ENCODE measurements at places on chromosomes 12 and 14.
A peak's percentile ranks its signal among the peaks of the same experiment; 100 is the strongest.

DNA sequence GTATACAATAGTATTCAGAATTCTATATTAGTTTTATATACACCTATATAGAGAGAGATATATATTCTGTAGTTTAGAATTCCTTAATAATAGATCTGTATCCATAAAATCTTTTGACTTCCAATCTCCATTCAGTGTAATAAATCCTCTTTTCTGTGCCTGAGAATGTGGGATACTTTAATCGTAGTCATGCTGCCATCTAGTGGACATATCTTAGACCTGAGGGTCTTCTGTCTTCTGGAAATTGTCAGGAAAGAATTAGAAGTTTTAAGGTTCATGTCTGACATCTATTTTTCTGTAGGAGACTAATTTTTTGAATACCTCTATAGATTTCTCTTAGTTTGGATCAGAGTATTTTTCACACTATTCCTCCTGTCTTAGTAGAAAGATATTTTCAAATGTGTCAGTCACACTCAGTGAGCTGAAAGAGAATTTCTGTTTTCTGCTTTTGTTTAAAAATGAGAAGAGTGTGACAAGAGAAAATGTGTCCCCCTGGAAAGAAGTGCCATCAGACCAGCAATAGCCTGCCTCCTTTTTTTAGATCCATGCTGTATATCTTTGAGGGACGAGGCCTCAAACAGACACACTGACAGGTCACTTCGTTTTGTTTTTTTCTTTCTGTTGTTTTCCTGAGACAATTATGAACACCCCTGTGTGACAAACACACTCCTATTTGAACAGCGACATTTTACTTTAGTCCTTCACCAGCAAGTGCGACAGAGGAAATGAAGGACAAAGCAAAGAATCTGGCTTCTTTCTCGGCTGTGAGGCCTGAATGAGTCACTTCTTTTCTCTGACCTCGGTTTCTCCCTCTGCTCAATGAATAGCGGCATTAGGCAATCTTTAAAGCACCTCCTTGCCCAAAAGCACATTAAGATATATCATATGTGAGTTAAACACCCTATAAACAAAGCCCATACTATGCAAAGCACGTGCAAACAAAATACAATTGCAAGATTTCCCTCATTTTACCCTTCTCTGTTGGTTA, 96.3 kb downstream of the GALC start:
- DNase-seq: no peak

GRCh38 chr12:76784600-76785051, 20.7 kb downstream of the ZDHHC17 start:
- DNase-seq: no peak

DNA sequence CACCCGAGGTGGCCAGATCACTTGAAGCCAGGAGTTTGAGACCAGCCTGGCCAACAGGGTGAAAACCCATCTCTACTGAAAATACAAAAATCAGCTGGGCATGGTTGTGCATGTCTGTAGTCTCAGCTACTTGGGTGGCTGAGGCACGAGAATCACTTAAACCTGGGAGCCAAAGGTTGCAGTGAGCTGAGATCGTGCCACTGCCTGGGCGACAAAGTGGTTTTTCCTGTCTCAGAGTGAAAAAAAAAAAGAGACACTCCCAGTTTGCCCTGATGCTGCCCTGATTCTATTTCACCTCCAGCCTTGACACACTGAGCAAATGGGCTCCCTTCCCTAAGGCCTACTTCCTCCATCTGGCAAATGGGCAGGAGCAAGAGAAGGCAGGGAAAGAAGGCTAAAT, 28.5 kb upstream of the PLEK2 start:
- no peak for DNase-seq

GRCh38 chr14:105486974-105487448, 325 bp downstream of the CRIP1 start:
- DNase-seq: peak; percentile 86

GRCh38 chr12:9406564-9407424, 198.6 kb upstream of the PZP start:
- no peak for DNase-seq

GRCh38 chr12:14741153-14741552, 44.8 kb upstream of the GUCY2C start:
- no peak for DNase-seq

GRCh38 chr12:88558340-88558867, 21.9 kb downstream of the KITLG start:
- DNase-seq: no peak

DNA sequence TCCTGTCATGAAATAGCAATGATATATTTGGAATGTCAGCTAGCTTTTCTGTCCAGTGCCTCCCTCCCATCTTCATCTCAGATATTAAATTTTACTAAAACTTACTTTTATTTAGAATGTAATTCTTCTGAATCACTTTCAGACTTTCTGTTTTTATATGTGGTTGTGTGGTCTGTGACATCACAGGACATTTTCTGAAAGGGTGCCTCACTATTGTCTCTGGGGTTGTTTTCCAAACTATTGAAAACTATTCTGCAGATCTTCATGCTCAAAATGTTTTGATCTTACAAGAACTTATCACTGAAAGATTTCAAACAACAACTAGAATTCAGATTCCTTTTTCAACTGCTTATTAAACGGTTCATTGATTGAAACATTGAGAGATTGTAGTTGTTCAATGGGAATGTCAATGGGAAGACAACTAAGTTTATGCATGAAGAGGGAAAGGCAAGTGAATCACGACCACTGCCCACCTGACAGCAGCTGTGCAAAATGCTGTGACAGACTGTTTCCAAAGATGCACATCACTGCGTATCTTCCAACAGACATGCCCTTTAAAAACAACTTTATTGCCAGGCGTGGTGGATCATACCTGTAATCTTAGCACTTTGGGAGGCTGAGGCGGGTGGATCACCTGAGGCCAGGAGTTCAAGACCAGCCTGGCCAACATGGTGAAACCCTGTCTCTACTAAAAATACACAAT, 51.3 kb downstream of the KLRG1 start:
- DNase-seq: no peak

GRCh38 chr14:30826070-30826469, 48.3 kb upstream of the COCH start:
- DNase-seq: no peak

DNA sequence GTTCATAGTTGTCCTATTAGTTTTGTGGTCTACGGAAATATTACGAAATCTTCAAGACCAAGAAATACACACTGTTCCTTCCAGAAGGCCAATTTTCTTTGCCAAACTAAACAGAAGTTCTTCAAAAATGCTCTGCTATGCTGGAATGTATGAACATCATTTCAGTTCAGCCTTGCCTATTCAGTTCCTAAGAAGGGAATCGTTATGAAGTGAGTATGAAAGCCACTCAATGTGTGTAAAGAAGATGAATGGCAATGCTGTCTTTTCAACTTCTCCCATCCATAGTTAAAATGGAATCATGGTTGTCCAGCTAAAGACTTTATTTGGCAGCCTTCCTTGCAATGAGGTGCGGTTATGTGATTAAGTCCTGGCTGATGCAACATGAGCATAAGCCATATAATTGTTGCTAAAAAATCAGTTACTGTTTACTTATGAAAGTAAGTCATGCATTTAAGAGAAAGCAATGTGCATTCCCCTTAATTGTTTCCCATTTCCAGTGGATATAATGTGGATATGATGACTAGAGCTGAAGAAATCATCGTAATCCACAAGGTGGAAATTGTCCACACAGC, 73.8 kb upstream of the PTPRR start:
- no peak for DNase-seq

DNA sequence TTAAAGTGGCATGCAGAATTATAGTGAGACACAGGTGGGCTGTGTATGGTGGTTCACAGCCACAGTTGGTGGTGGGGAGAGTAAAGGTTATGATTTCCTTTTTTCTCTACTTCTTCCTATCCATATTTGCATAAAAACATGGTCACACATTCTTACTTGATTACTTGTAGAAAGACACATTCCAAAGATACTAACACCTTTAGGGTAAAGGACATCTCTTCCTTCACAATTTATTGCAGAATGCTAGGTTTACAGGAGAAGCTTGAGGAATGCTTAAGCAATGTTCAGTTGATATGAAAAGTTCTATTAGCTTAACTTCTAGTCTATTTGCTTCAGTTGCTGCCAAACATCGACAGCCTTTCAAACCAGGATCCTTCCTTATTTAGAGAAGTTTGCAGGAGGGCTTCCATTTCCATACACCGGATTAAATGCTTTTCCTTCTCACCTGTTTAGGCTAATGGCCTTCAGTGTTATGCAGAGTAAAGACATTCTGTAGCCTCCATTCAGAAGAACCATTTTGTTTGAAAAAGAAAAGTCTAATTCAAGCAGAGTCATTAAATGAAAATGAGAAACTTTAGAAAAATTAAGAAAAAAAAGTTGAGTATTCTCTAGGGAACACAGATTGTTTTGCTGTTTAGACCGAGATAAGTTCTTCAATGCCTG, 2.6 kb upstream of the PHC1 start:
- DNase-seq: no peak

GRCh38 chr12:30437044-30437443, 258.6 kb downstream of the IPO8 start:
- DNase-seq: no peak

- DNase-seq: peak; percentile 46
Observed at GRCh38 chr12:54053751-54054741, at the start of gene HOXC4. Gene HOXC4 (plus strand): TSS chr12:54053835. CDS start chr12:54053923, 88 bp downstream.

- no peak for DNase-seq
Observed at GRCh38 chr14:56004323-56004722, 113.9 kb upstream of the PELI2 start.

GRCh38 chr12:99388671-99389195, 258.8 kb upstream of the GARIN6 start:
- no peak for DNase-seq

DNA sequence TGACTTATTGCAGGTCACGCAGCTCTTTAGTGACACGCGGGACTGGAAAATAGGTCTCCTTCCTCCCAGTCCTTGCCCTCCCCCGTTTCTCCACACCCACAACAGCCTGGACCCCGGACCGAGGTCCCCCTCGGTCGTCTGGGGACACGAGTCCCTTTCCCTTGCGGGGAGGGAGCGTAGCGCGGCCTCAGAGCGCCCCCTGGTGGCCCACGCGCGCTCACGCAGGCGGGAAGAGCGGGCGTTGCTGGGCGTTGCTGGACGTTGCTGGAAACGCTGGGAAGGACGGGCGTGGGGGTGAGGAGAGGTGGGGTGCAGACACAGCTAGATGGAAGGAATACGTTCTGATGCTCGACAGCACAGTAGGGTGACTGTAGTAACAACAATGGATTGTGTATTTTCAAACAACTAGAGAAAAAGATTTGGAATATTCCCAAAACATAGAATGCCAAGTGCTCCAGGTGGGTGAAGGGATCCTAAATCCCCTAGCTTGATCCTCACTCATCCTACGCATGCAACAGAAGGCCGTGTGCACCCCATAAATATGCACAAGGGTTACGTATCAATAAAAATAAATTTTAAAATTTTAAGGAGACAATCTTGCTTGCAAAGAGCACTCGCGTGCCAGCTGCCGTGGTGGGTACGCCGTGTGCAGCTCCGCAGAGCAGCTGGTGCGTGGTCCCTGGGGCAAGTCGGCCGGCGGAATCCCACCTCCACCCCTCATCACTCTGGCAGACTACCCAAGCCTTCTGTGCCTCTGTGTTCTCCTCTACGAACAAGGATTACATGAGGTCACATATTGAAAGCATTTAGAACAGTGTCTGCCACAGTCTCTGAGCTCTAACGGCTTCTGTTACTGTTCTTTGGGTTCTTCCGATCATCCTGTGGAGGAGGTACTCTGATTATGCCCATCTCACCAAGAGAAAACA, 87.4 kb downstream of the B4GALNT3 start:
- DNase-seq: peak; percentile 62
